ENCODE measurements at places on chromosomes 2 and 18.

GRCh38 chr2:180905461-180905860 is 74.9 kb upstream of the UBE2E3 start:
- DNase-seq = no peak

DNA sequence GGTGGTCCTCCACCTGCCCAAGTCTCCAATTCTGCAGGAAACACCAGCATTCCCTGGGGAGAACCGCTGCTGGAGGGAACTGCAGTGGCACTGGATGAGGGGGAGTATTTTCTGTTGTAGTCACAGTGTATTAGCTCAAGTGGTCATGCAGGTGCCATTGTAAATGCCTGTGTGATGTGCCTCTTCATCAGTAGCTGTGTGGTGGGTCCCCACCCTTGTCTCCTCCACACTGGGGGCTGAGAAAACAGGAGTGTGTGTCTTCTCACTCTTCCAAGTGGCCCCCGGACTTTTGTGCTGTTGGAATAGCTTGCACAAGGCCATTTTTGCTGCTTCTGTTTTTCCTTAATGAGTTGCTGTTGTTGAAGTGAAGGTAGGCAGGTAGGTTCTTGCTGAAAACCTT is 8.7 kb downstream of the NCK2 start:
- no peak for DNase-seq

DNA sequence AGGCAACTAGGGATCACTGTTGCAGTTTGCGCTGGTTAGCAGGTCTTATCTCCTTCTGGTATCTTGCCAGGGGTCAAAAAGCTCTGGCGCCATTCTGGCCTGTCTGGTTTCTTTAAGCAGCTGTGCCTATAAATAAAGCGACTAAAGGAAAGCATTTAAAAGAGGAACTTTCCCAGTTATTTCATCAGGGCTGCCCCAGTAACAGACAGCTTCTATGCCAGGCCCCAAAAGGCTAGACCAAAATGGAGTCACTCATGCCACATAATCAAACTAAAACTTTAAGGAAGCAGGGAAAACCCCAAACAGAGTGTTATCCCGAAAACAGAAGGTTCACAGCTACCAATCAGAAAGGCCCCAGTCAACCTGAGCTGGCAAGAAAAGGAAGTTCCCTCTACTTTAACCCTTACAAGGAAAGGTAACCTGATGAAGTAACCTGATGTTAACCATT is 41.2 kb upstream of the HNRNPA3 start:
- DNase-seq = no peak

DNA sequence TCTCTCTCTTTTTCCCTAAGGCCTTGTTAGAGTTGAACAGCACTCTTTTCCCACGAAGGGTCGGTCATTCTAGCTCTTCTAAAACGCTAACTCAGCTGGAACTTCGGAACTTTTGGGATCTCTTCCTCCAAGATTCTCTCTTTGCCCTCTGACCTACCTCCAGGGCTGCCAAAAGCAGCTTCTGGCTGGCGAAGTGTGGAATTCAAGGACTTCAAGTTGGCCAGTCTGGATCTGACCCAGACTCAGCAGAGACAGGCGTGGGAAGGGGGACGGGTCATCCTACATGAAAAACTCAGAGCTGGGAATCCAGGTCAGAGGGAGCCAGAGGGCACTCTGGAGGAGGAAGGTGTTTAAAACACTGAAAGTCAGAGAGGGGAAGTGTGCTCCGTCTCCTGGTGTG is 305.5 kb upstream of the HDAC4 start:
- DNase-seq = no peak

DNA sequence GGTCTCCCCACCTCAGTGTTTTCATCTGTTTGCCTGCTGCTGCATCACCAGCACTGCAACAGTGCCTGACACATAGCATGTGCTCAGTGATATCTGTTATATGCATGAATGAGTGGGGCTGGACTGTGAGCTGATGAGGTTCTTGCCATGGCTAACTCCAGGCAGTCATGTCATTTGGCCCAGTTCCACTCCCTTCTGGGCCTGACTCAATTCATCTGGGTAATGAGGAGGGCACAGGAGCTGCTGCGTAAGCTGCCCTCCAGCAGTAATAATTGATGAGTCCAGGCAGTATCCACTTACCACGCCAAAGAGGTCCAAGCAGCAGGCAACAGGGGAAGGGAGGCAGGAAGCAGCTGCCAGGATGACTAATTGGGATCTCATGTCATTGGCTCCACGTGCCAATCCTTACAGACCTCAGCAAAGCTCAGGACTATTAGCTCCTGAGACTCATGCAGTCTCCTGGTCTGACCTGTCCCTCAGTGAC is 34.1 kb upstream of the MAT2A start:
- no peak for DNase-seq

DNA sequence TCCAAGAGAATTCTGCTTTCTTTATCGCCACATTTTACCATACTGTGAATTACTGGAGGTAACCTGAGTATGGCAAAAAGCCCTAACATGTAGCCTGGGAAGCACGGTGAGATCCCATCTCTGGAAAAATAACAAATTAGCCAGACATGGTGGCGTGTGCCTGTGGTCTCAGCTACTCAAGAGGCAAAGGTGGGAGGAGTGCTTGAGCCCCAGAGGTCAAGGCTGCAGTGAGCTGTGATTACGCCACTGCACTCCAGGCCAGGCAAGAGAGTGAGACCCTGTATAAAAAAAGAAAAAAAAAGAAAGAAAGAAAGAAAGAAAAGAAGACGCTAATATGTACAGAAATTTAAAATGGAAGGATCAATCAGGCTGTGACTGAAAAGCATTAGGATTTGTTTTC is 57.7 kb upstream of the SESTD1 start:
- no peak for DNase-seq

- no peak for DNase-seq
These were observed 296.2 kb upstream of the SPRED2 start for GRCh38 chr2:65728477-65729180.

DNA sequence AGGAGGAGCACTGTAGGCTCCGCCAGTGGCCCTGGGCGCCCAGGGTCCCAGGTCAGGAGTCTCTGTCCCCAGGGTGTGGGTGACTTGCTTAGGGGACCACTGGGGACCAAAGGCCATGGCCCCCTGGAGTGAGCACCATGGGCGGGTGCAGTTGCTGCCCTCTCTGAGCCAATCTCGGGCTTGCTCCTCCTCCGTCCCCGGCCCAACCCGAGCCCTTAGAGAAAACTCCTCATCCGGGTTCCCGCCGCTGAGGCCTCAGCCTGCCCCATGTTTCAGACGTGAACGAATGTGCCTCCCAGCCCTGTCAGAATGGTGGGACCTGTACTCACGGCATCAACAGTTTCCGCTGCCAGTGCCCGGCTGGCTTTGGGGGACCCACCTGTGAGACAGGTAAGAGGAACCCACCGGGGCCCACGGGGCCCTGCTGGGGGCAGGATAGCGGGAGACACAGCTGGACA is 38.6 kb downstream of the SNED1 start:
- DNase-seq = peak; percentile 56

DNA sequence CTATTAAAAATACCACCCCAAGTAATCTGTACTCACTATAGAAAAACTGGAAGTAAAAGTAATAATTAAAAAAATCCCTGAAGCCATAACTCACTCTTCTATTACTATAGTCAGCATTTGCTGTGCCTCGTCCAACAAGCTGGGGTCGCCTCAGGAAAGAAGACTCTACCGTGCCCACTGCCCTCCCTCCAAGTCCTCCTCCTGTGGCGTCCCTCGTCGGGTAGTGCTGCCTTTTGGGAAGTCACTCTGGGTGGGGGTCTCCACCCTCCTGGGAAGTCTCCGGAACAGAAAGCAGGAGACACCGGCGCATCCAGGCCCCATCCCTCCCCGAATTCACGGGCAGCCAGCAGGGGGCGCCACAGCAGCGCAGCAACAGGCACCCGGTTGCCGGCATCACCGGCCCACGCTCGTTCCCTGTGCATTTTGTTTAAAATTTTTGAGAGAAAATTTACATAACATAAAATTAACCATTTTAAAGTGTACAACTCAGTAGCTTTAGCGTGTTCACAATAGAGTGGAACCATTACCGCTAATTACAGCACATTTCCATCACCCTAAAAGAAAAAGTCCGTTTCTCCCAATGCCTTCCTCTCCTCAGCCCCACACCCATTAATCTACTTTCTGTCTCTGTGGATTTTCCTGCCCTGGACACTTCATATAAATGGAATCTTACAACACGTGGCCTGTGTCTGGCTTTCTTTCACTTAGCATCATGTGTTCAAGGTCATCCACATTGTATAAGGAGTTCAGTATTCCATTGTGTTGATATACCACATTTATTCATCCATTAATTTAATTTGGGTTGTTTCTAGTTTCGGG is 62.2 kb downstream of the ADNP2 start:
- peak; percentile 69 for DNase-seq

GRCh38 chr2:96870626-96871255 is 861 bp upstream of the SEMA4C start:
- peak; percentile 66 for DNase-seq

- no peak for DNase-seq
These were observed 33.6 kb upstream of the SMAD2 start for GRCh38 chr18:47964053-47964452.

GRCh38 chr18:59779979-59780378 is 82.8 kb upstream of the CCBE1 start:
- DNase-seq = no peak

GRCh38 chr18:3852321-3852720 is 402.3 kb downstream of the TGIF1 start:
- no peak for DNase-seq
